ENCODE measurements at places on chromosomes 3 and 15. TPM values are rescaled to one million over a fixed set of nuclear protein-coding genes. Genes with fewer than 3 reads are reported as not detected.
A peak's percentile ranks its signal among the peaks of the same experiment; 100 is the strongest.

The TARS3 gene
- 21.2 TPM for total RNA-seq

DNA sequence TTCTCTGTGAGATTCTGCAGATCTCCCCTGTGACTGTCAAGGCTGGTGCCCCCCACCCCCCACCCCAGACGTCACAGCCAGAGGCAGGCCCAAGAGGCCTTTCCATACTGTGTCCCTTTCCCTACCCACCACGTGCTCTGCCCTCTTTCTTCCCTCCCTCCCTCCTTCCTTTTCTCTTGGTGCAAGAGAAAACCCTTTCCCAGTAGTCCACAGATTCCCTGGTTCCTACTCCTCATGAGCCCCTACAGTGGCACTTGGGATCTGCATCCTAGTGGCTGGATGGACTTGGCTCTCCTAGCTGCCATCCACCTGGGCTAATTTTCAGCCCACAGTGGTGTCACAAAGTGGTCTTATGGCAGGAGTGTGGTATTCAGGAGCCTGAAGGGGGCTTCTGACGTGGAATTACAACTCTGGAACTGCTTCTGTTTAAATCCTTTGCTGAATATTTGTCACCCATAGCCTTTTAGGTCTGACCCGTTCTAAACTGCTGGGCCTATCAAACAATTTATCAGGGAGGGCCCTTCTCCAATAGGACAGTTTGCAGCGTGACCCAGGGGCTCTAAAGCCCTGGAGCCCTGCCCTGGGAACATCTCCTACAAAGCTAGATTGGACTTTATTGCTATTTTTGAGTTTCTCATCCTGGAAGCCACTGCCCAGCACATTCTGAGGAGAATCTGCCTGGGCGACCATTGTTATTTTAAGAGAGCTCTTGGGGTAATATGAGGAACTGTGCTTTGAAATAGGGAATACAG lies 35.3 kb downstream of the KLF13 start:
- no peaks in the 10 kb centered on the region for H3K36me3 ChIP-seq
- H3K4me1 ChIP-seq: peaks cover 55% of the 10 kb centered on the region
- H3K4me3 ChIP-seq: no peak overlapping the region
- H3K27ac ChIP-seq: no peak overlapping the region
- peak; percentile 11 for DNase-seq

- no peaks in the 10 kb centered on the region for H3K27me3 ChIP-seq
- H3K4me1 ChIP-seq: no peaks in the 10 kb centered on the region
- DNase-seq: no peak
- no peak overlapping the region for H3K27ac ChIP-seq
- H3K4me3 ChIP-seq: no peak overlapping the region
- no peaks in the 10 kb centered on the region for H3K36me3 ChIP-seq
Measured at GRCh38 chr3:157444797-157445184, 8.1 kb downstream of the PTX3 start.

GRCh38 chr3:50612234-50612882 lies 784 bp upstream of the CISH start:
- H3K4me1 ChIP-seq: peaks cover 17% of the 10 kb centered on the region
- no peaks in the 10 kb centered on the region for H3K36me3 ChIP-seq
- H3K4me3 ChIP-seq: peak overlapping the region; percentile 63
- peaks cover 51% of the 10 kb centered on the region for H3K27me3 ChIP-seq

- H3K4me3 ChIP-seq: peak overlapping the region; percentile 89
- DNase-seq: no peak
- H3K36me3 ChIP-seq: peaks cover 6% of the 10 kb centered on the region
- peak overlapping the region; percentile 24 for H3K27ac ChIP-seq
Measured at GRCh38 chr3:52771334-52771681, 568 bp upstream of the NEK4 start.

DNA sequence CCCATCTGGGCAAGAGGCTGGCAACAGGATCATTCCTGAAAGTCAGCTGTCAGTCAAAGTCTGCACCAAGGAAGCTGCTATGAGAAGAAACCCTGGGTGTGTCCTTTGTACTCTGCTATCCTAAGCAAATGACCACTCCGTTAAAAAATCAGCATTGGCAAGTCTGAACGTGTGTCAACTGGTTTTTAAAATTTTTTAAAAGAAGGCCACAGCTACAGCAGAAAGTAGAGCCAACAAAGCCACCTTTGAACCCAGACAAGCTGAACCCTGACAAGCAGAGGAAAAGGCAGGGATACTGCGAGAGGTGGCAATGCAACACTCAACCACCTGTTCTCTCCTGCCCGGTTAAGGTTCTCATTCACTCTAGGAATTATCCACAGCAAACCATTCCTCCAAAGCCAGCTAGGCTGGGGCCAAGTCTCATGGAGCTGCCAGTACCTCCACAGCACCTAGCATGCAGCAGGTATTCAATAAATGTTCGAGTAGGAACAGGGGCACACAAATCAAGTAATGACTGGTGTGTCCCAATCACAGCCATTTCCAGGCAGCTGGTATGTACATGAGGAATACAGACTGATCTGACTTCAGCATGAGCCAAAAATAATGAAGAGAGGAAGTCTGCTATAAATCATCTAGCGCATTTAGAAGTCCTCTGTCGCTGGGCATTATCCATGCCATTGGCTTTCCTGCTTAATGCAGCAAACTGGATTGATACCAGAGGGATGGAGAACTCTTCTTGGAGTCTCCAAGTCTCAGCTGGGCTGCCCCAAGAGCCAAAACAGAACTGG lies 76.0 kb downstream of the ADCY5 start:
- H3K4me3 ChIP-seq: no peak overlapping the region
- no peak overlapping the region for H3K27ac ChIP-seq
- H3K27me3 ChIP-seq: no peaks in the 10 kb centered on the region
